ENCODE measurements at places on chromosomes 13 and 19.

DNA sequence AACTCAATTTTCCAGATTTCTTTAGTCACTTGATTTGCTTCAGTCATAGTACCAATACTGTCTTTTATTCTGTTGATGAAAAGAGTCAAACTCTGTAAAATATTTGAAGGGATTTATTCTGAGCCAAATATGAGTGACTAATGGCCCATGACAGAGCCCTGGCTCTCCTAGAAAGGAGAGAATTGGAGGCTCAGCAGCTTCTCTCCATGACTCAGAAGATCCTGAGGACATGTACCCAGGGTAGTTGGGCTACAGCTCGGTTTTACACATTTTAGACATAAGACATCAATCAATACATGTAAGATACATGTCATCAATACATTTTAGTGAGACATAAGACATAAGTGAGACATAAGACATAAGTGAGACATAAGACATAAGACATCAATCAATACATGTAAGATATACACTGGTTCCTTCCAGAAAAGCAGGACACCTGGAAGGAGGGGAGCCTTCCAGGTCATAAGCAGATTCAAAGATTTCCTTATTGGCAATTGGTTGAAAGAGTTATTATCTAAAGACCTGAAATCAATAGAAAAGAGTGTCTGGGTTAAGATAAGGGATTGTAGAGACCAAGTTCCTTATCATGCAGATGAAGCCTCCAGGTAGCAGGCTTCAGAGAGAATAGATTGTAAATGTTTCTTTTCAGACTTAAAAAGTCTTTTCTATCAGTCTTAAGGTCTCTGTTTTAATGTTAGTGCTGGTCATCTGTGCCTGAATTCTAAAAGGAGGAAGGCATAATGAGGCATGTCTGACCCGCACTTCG is 179.8 kb upstream of the RFC3 start:
- peak; percentile 76 for DNase-seq

DNA sequence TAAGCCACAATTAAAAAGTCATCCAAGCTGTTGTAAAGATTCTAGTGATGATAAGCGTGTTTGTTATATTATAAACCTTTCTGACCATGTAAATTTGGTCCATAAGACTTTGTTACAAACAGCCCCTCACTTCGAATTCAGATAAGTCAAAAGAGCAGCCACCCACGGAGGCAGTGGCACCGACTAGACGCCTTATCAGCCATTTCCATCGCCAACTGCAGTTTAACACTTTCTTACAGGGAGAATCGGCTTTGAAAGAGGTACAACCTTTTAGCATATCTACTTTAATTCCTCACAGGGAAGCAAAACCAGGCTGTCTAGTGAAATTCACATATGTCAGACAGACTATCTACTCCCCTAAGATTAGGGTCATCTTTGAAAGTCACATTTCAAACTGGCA is 47.5 kb downstream of the SOX21 start:
- no peak for DNase-seq

GRCh38 chr19:11881151-11881800 is 6.3 kb upstream of the ZNF69 start:
- DNase-seq, result peak; percentile 59

- DNase-seq, result peak; percentile 16
These were observed 2.3 kb upstream of the TGDS start for GRCh38 chr13:94598281-94598680.

GRCh38 chr13:66574606-66575005 is 655.5 kb downstream of the PCDH9 start:
- peak; percentile 66 for DNase-seq

DNA sequence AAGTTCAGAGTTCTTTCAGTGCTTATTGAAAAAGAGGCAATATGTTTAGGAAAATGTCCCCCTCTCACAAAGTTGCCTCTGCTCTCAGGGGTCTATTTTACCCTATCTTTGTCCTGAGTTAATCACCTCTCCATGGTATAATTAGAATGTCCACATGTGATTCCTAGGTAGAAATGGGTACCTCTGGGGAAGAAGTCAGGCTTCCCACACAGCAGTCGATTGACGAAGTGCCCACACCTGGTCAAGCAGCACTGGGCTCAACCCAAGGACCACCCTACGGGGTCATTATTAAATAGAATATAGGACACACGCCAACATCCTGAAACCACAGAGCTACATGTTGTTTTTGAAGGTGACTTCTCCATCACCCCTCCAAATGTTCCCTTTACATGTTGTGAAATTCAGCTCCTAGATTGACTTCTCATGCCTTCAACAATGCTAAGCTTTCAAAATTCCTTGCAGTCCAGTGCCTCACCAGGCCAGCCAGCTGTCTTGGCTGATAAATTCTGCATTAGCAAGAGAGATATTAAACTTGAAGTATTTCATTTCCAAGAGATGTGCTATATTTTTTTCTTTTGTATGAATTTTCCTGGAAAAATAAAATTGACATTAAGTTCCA is 43.6 kb upstream of the FAM124A start:
- DNase-seq, result no peak

- peak; percentile 55 for DNase-seq
These were observed 1.2 kb upstream of the KCNA7 start for GRCh38 chr19:49073514-49074378.

- DNase-seq, result no peak
These were observed 471.5 kb downstream of the GPC6 start for GRCh38 chr13:93698016-93698613.

GRCh38 chr13:99159331-99160061 is 41.2 kb upstream of the UBAC2 start:
- no peak for DNase-seq

GRCh38 chr19:29645911-29646310 is 19.4 kb upstream of the PLEKHF1 start:
- peak; percentile 57 for DNase-seq

DNA sequence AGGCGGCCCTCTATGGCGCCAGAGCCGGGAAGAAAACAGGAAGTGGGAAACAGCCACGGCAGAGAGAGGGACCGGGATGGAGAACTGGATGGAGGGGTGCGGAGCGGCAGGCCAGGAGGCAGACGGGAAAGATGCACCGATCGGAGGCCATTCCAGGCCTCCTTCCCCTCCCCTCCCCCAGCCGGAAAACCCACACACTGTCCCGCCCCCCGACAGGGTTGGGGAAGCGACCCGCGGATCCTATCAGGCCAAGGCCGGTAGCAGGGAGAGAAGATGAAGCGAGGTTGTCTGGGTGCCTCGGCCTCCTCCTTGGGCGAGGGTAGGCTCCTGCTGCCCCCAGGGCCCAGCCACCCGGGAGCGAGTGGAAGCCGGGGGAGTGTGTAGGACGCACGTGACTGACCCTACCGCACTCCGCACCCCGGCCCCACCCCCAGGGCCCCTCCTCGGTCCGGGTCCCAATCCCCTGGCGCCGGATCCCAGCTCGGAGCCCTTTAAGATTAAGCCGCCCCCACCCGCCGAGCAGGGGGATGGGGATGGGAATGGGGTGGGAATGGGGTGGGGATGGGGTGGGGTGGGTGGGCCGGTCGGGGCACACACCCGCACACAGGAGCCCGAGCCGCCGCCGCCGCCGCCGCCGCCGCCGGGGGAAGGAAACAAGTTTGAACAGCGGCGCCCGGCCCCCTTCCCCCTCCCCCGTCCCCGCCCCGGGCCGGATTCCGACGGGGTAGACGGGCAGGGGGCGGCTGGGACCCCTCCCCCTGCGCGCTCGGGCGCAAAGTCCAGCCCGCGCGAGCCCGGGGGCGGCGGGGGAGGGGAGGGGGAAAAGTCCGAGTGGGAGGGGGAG is 1.5 kb downstream of the ERF start:
- DNase-seq, result peak; percentile 68

DNA sequence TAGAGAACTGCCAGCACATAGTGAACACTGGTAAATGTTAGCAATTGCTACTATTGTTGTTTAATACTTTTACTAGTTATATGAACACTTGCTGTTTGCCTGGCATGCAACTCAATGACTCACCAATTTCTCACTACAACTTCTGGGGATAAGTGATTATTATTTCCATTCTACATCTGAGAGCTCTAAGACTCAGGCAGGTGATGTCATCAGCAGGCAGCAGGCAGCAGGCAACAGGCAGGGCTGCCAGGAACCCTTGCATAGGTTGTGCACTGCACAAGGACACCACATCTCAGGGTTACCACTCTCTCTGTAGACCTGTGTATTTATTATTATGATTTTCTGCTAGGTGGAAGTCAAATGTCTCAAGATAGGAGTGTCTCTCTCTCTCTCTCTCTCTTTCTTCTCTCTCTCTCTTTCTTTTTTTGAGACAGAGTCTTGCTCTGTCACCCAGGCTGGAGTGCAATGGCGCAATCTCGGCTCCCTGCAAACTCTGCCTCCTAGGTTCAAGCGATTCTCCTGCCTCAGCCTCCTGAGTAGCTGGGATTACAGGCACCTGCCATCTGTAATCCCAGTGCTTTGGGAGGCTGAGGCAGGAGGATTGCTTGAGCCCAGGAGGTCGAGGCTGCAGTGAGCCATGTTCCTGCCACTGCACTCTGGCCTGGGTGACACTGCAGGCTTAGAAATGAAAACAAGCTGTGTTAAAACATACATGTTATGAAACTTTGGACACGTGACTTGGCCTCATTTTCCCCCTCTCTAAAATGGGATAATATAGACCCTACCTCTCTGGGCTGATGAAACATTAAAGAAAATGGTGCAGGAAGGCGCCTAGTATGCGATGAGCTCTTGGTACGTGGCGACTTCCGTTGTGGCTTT is 22.7 kb downstream of the HPN start:
- DNase-seq, result peak; percentile 63

DNA sequence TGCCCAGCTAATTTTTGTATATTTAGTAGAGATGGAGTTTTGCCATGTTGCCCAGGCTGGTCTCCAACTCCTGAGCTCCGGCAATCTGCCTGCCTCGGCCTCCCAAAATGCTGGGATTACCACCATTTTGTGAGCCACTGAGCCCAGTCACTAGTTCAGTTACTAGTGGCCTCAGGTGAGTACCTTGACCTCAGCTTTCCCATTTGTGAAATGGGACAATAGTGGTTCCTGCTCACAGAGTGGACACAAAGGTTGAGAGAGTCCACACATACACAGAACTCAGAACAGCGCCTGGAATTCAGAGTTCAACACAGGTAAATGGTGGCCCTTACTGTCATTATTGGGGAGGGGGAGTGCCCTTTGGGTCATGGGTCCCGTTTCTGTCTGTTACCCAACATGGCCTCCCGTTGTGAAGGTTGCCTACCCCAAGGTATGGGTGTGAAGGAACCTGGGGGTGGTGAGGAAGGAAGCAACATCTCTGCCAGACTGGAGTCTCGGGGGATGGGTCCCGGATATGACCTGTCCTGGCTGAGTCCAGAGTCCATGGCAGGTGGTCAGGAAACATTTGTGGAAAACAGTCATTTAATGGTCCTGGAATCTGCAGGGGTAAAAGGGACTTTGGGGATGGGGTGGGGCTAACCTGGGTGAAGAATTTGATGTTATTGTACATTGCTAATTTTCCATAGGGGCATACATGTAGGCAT is 11.7 kb upstream of the IRGC start:
- no peak for DNase-seq

- DNase-seq, result no peak
These were observed 465.1 kb upstream of the PCDH20 start for GRCh38 chr13:61880578-61881283.

- no peak for DNase-seq
These were observed 20.2 kb downstream of the EPSTI1 start for GRCh38 chr13:42971691-42972347.

DNA sequence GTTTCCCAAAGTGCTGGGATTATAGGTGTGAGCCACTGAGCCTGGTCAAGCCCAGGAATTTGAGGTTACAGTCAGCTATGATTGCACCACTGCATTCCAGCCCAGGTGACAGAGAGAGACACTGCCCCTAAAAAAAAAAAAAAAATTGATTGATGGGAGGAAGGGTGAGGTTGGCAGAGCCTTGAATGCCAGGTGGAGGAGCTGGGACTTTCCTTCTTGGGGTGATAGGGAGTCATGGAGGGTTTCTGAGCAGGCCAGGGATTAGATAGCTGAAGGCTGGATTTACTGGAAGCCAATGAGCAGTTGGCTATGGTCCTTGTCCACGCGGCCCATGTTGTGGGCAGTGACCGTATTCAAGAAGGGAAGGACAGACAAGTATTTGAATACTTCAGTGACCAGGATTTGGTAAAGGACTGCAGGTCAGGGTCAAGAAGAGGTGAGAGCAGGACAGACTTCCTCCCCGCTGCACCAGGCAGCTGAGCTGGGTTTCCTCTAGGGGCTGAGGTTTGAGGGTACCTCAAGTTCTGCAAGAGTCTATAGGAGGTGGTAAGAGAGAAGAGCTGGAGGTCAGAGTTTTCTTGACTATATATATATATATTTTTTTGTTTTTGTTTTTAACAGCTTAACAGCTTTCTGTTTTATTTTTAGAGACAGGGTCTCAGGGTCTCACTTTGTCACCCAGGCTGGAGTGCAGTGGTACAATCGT is 6.9 kb upstream of the ICAM4 start:
- no peak for DNase-seq

- no peak for DNase-seq
These were observed 123.2 kb upstream of the SPACA7 start for GRCh38 chr13:112252804-112253590.

DNA sequence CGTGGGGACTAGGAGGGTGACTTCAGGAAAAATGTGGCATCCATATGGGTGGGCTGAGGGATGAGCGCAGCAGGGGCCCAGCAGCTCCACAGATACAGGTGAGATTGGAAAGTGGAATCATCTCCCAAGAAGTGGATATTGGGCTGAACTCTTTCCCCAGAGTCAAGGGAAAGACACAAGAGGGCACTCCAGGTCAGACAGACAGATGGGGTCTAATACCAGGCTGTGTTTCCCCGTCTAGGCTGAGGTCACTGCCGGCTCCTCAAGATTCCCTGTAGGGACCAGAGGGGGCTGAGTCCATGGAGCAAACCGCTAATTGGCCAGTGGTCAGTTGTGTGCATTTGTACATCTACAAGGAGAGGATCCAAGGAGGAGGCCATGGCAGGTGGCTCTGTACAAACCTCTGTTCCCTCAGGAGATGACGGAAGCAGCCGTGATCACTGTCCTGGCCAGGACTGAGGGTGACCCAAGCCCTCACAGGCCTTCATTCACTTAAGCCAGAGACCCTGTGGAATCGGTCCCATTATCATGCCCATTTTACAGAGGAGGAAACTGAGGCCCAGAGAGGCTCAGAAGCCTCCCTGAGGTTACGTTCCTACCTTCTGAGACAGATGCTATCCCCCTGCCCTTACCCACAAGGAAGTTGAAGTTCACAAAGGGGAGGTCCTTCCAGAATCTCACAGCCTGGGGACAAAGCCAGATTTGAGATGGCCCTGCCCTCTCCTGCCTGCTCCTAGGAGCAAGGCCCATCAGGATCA is 14.9 kb upstream of the IGLON5 start:
- DNase-seq, result no peak

DNA sequence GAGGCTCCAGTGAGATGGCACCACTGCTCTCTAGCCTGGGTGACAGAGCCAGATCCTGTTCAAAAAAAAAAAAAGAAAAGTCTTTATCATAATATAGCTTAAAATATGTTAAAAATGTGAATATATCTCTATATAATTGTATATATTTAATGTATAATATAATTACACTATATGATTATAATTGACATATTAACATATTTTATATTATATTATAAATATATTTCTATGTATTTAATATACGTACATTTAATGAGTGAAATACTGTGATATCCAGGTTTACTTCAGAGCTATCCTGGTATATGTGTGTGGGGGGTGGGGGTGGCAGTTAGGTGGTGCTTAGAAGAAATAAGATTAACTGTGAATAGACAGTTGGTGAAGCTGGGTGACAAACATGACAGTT is 35.6 kb upstream of the SPRY2 start:
- no peak for DNase-seq

All from EL (cell line).